B cell (primary cell): ENCODE measurements at places on chromosomes 12 and 14. TPM values are rescaled to one million over a fixed set of nuclear protein-coding genes. Genes with fewer than 3 reads are reported as not detected.
A peak's percentile ranks its signal among the peaks of the same experiment; 100 is the strongest.

DNA sequence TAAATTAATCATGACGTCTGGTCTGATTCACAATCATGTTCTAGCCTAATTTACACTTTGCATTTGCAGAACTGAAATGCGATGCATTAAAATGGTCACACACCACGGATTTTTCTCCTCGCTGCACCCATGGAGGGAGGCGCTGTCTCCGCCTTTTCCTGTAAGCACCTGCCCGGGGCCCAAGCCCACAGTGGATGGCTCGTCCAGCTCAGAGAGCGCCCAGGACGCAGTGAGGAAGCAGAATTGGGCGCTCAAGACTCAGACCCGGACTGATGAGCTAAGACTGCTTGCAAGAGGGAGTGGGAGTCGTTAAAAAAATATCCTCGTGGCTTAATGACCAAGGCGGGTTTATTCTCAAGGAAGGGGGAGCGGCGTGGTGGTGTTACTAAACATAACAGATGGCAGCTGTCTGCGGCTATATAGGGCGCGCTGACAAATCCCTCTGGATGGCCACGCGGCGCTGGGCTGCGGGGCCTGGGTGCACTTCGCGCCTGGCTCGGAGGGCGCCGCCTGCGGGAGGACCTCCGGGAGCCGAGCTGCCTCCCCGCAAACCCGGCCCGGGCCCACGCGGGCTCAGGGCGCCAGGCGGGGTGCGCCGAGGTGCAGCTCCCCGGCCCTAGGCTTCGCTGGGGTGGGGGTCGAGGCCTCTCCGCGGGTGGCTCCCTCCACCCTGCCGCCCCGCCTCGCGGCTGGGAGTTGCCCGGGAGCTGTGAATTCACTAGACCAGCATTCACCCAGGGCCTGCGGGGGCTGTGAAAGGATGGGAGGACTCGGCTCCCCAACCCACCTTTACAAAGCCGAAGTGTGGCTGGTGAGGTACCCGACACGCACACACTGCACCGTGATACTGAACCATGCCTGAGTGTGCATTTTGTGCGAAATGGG, 78.7 kb downstream of the PPM1A start:
- peaks cover 16% of the 10 kb centered on the region for H3K4me1 ChIP-seq
- H3K4me3 ChIP-seq = peak overlapping the region; percentile 68
- H3K36me3 ChIP-seq = no peaks in the 10 kb centered on the region
- H3K27me3 ChIP-seq = no peaks in the 10 kb centered on the region

DNA sequence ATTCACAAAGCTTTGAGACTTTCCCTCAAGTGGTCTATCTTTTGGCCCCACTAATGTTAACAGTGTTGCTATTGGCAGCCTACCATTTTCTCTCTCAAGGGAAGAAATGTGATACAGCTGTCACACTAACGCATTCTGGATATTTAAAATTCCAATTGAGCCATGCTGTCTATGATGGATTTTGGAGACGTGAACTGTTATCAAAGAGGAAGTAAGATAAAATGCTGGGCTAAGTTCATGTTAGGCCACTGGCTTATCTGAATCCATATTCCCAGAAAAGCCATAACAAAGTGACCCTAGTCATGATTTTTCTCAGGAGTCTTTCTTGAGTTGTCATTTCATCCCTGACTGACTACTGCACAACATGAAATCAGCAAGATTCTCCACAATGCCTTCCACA, 200.2 kb downstream of the PHLDA1 start:
- no peaks in the 10 kb centered on the region for H3K27me3 ChIP-seq
- H3K4me1 ChIP-seq = no peaks in the 10 kb centered on the region
- H3K36me3 ChIP-seq = no peaks in the 10 kb centered on the region
- H3K4me3 ChIP-seq = no peak overlapping the region
- DNase-seq = no peak
- no peak overlapping the region for H3K27ac ChIP-seq

GRCh38 chr14:59330455-59330854, 134.7 kb downstream of the GPR135 start:
- peak; percentile 29 for DNase-seq
- H3K4me1 ChIP-seq = no peaks in the 10 kb centered on the region
- H3K27me3 ChIP-seq = no peaks in the 10 kb centered on the region

DNA sequence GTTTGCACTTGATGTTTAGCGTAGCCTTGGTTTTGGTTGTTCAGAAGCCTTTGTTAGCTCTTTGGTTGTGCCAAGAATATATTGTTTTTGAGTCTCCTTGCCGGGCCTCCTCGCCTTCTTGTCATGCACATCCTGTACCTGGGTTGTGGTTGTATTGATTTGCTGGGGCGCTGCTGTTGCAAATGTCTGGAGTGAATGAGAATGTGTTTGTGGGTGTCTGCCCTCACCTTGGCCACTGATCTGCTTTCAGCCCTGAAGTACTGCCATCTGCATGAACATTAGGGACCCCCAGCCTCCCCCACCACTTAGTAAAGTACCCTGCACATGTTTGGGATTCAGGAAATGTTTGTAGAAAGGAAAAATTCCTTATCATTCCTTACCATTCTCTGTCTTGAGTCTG, 16.5 kb downstream of the PRKCH start:
- no peak overlapping the region for H3K27ac ChIP-seq
- no peaks in the 10 kb centered on the region for H3K4me1 ChIP-seq
- no peak for DNase-seq
- H3K4me3 ChIP-seq = no peak overlapping the region
- no peaks in the 10 kb centered on the region for H3K27me3 ChIP-seq
- no peaks in the 10 kb centered on the region for H3K36me3 ChIP-seq

GRCh38 chr14:76531821-76532318, 155.9 kb downstream of the ESRRB start:
- no peak for DNase-seq
- no peaks in the 10 kb centered on the region for H3K36me3 ChIP-seq
- H3K27ac ChIP-seq = no peak overlapping the region
- no peaks in the 10 kb centered on the region for H3K4me1 ChIP-seq
- H3K4me3 ChIP-seq = no peak overlapping the region

GRCh38 chr14:89669193-89669592, 252.2 kb upstream of the FOXN3 start:
- no peaks in the 10 kb centered on the region for H3K27me3 ChIP-seq
- H3K27ac ChIP-seq = no peak overlapping the region
- H3K4me3 ChIP-seq = no peak overlapping the region
- DNase-seq = peak; percentile 10
- no peaks in the 10 kb centered on the region for H3K36me3 ChIP-seq

- no peak overlapping the region for H3K4me3 ChIP-seq
- H3K27me3 ChIP-seq = no peaks in the 10 kb centered on the region
- H3K36me3 ChIP-seq = no peaks in the 10 kb centered on the region
- no peak overlapping the region for H3K27ac ChIP-seq
- no peak for DNase-seq
Observed at GRCh38 chr12:3236345-3237187, 159.4 kb downstream of the TSPAN9 start.

GRCh38 chr14:23492618-23493272, 23.2 kb downstream of the NGDN start:
- no peak for DNase-seq
- no peaks in the 10 kb centered on the region for H3K36me3 ChIP-seq
- H3K4me3 ChIP-seq = no peak overlapping the region

GRCh38 chr12:108964371-108965352, 56.2 kb downstream of the SVOP start:
- no peaks in the 10 kb centered on the region for H3K4me1 ChIP-seq
- H3K27ac ChIP-seq = no peak overlapping the region

DNA sequence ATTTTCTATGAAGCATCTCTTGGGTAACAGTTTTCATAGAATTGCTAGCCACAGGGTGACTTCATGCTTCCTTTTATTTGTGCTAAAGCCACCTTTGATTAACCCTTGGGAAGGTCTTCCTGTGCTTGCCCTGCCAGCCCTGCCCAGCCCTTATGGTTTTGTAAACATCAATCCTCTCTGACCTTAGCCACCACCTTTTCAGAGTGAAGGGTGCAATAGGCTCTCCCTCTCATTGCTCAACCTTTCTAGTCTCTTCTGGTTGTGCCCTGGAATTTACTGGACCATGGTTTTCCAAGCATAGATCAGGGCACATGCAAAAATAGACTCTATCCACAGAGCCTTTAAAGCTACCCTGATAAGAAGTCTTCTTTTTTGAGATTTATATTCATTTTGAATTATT, 77.7 kb upstream of the FRMD6 start:
- DNase-seq = no peak
- H3K36me3 ChIP-seq = no peaks in the 10 kb centered on the region
- no peaks in the 10 kb centered on the region for H3K4me1 ChIP-seq
- H3K4me3 ChIP-seq = no peak overlapping the region

GRCh38 chr12:92810370-92810769, 107.6 kb downstream of the PLEKHG7 start:
- no peak overlapping the region for H3K4me3 ChIP-seq
- H3K27ac ChIP-seq = no peak overlapping the region
- DNase-seq = no peak

GRCh38 chr14:32596390-32596789, 267.3 kb downstream of the AKAP6 start:
- H3K27me3 ChIP-seq = no peaks in the 10 kb centered on the region
- H3K4me3 ChIP-seq = no peak overlapping the region
- no peaks in the 10 kb centered on the region for H3K36me3 ChIP-seq
- no peaks in the 10 kb centered on the region for H3K4me1 ChIP-seq
- H3K27ac ChIP-seq = no peak overlapping the region
- DNase-seq = no peak

DNA sequence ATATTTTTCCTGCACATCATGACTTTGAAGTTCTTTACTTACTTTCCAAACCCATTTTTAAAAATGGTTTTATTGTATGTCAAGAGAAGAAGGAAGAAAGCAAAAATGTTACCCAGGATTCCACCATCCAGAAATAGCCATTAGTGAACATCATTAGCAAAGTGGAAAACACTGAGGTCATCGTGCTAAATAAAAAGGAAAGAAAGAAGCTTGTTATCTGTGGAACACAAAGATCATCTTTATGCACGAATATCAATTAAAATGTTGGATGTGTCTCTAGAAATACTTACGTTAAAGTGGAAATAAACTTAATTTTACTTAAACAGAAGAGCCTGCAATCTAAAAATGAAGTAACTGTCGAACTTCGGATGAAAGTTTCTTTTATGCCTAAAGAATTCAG, 27.3 kb downstream of the SFSWAP start:
- no peak for DNase-seq
- no peaks in the 10 kb centered on the region for H3K27me3 ChIP-seq
- no peaks in the 10 kb centered on the region for H3K4me1 ChIP-seq

DNA sequence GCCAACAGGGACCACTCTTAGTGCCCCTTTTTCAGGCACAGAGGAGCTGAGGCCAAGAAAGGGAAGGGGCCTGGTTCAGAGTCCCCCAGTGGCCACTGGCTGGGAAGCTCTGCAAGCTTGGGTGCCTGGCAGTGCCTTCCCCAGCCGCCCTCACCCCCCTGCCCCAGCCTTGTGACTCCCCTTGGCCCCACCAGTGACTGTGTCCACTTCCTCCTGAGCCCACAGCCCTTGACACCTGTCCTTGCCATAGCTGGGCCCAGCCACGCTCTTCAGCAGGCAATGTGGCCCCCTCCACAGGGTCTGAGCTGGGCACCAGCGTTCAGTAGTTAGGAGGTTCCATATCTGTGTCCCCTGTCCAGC, 19.0 kb upstream of the C14orf180 start:
- H3K36me3 ChIP-seq = no peaks in the 10 kb centered on the region
- H3K4me3 ChIP-seq = no peak overlapping the region
- peaks cover 20% of the 10 kb centered on the region for H3K27me3 ChIP-seq
- DNase-seq = no peak
- no peak overlapping the region for H3K27ac ChIP-seq

DNA sequence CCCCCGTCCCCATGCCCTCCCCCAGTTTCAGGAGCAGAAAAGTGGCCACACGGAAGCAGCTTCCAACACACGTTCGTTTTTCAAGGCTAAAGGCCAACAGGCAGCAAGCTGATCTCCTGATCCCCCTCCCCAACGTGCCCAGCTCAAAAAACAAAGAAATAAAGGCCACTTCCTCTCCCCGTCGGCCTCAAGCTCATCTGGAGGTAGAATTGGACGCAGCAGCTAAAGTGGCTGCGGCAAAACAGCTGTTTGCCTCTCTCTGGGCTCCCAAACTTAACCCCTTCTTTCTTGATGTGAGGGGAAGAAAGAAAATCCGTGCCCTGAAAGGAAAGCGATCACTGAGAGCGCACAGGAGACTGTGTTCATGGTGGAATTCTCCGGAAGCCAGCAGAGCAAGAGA, 66.3 kb downstream of the SCARB1 start:
- H3K27me3 ChIP-seq = no peaks in the 10 kb centered on the region
- DNase-seq = no peak
- peaks cover 8% of the 10 kb centered on the region for H3K4me1 ChIP-seq
- H3K4me3 ChIP-seq = no peak overlapping the region

DNA sequence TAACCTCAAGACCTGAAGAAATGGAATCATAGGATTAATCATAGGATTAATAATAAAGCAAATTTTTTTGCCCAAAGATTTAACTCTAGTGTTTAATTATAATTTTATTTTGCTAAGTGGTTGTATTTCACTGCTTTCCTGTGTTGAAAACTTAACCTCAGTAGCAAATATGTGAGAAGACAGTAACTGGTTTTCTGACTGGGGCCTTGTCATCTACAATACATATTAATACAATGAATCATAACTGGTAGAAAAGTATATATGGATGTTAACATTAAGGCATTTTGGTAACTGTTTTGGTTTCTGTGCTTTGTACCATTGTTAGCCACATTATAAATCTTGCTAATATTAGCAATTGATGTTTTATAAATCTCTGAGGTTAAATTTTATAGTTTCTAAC, 92.2 kb downstream of the ACSS3 start:
- H3K4me1 ChIP-seq = no peaks in the 10 kb centered on the region
- no peaks in the 10 kb centered on the region for H3K36me3 ChIP-seq
- no peaks in the 10 kb centered on the region for H3K27me3 ChIP-seq
- no peak overlapping the region for H3K4me3 ChIP-seq
- H3K27ac ChIP-seq = no peak overlapping the region

GRCh38 chr14:67911562-67911961, 92.0 kb downstream of the RAD51B start:
- no peak for DNase-seq
- H3K4me3 ChIP-seq = no peak overlapping the region
- no peaks in the 10 kb centered on the region for H3K27me3 ChIP-seq
- no peak overlapping the region for H3K27ac ChIP-seq
- H3K36me3 ChIP-seq = peaks cover 2% of the 10 kb centered on the region

GRCh38 chr12:34605510-34605887, 583.2 kb downstream of the ALG10 start:
- H3K36me3 ChIP-seq = no peaks in the 10 kb centered on the region
- no peak for DNase-seq
- H3K4me1 ChIP-seq = no peaks in the 10 kb centered on the region
- no peaks in the 10 kb centered on the region for H3K27me3 ChIP-seq
- H3K4me3 ChIP-seq = no peak overlapping the region
- H3K27ac ChIP-seq = no peak overlapping the region

DNA sequence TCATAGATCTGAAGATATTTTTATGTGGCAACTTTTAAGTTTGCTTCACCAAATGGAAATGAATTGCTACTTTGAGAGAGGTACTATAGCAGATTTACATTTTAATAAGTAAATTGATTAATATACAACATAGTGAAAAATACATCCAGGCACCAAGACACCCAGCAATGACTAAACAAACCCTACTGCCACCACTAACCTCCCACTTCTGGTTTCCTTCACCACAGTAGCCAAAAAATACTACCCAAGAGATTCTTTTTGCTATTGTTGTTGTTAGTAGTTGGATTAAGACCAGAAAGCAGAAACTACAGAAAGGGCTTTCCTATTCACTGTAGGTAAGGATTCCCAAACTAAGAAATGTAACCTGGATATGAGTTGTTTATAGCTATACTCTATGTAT, 54.1 kb downstream of the COCH start:
- no peak for DNase-seq
- H3K36me3 ChIP-seq = peaks cover 10% of the 10 kb centered on the region
- no peaks in the 10 kb centered on the region for H3K4me1 ChIP-seq
- H3K27me3 ChIP-seq = no peaks in the 10 kb centered on the region

Gene PSME1
- polyA plus RNA-seq = 257 and 295 TPM in 2 replicates

Gene SERPINA9
- polyA plus RNA-seq = 0.14 TPM in 1 of 2 replicates, not detected in the other

Gene EXD2
- polyA plus RNA-seq = 3.6 and 4.2 TPM in 2 replicates

Gene PKP2
- polyA plus RNA-seq = not detected in 2 replicates

Gene OTX2
- not detected in 2 replicates for polyA plus RNA-seq

Gene ADAM21
- not detected in 2 replicates for polyA plus RNA-seq

Gene STON2
- polyA plus RNA-seq = 0.03 and 0.04 TPM in 2 replicates

Gene MANSC4
- polyA plus RNA-seq = 0.25 TPM in 1 of 2 replicates, not detected in the other

Gene CARMIL3
- 2.8 and 7.2 TPM in 2 replicates for polyA plus RNA-seq
